ENCODE measurements at places on chromosomes 7 and 10.

- no peak for DNase-seq
These were observed 35.6 kb upstream of the ATP6V0A4 start for GRCh38 chr7:138833596-138833995.

GRCh38 chr7:107130487-107131220, 38.1 kb upstream of the HBP1 start:
- no peak for DNase-seq

- no peak for DNase-seq
These were observed 15.7 kb downstream of the PPP3CB start for GRCh38 chr10:73480158-73480557.

DNA sequence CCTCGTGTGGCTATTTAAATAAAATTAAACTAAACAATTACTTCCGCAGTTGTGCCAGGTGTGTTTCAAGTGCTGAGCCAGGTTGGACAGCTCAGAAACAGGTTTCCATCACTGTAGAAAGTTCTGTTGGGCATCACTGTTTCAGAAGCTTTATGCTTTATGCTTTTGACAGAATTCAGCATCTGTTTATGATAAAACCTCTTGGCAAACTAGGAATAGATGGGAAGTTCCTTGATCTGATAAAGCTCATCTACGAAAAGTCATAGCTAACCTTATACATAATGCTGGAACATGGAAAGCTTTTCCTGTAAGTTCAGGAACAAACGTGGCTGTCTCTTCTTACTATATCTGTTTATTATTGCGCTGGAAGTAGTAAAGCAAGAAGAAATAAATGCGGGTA, 143.4 kb downstream of the DOCK1 start:
- no peak for DNase-seq

DNA sequence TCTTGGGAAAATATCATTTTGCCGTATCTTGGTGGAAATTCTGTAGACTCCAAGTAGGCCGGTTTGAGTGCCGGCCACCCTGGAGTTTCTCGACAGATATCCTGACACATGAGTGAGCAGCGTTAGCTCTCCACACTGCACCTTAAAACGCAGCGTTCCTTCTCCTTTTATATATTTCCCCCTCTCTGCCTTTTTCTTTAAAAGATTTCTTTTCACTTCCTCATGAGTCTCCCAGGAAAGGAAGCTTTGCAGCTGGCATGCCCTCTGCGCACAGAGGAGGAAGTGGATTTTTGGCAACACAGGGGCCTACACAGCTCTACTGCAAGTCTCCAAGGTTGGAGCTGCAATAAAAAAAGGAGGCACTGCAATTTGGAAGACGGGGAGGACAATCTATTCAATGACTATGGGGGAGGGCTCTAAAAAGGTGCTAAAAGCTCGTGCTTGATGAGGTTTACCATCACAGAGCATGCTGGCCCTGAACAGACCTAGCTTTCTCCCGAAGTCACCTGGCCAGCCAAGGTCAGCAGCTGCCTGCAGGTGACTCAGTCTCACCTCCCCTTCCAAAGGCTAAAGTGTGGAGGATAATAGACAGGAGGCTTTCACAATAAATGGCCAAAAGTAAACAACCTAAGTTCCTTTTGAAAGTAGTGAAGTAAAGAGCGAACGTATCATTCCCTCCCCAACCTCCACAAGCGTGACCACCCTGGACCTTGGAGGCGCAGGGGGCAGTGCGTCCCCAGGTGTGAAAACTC, 252.8 kb downstream of the ZMYND11 start:
- no peak for DNase-seq

DNA sequence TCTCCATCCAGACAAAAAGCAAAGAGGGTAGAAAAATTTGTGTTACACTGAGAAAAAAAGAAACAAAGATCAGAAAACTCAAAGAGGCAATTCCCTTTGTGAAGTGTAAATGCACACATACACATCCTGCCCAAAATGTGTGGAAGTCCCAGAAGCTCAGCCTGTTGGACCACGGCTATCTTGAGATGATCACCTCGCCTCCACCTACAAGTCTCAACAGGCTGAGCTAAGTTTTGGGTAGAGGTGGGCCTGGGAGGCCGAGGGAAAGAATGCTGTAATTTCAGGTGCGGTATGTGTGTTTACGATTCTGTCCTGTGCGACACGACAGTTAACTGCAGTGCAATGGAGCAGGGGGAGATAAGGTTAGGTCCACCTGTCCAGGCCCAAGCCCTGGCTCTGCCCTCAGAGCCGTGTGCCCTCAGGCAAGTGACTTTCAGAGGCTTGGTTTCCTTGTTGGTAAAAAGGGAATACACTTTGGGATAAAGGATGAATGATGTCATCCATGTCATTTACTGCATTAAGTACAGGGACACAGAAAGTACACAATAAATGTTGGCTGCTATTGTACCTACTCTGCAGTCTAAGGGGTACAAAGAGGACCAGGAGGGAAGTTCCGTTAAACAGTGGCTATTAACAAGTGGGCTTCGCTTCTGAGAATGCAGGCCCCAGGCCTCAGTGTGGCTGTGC, 67.3 kb downstream of the AFAP1L2 start:
- no peak for DNase-seq

DNA sequence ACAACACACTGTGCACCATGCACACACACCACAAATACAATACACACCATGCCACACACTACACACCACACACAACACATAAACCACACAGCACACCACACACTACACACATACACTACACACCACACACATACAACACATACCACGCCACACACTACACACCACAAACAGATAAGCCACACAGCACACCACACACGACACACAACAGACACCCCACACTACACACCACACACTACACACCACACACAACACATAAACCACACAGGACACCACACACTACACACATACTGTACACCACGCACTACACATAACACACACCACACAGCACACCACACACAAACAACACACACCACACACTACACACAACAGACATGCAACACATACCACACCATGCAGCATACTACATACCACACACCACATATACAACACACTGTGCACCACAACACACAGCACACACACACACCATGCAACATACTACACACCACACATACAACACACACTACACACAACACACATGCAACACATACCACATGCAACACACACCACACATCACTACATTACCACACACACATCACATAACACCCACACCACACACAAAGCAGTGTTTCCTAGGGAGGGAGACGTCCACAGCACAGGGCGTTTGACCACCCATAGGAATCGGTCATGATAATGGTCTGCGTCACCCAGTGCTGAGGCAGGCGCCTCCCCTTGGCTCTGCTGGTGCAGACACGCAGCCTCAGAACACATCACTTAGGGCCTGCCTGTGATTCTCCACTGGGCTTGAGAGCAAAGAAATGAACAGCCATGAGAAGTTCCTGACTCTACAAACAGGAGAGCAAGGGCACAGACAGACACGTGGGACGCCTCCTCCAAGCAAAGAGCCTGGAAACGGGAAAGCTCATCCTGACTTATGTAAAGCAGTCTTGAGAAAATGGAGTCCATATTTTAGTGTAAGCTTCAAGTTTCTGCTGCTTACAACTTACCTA, 458.3 kb downstream of the PTPRN2 start:
- DNase-seq, result no peak
